ENCODE measurements at places on chromosomes 4 and X.

DNA sequence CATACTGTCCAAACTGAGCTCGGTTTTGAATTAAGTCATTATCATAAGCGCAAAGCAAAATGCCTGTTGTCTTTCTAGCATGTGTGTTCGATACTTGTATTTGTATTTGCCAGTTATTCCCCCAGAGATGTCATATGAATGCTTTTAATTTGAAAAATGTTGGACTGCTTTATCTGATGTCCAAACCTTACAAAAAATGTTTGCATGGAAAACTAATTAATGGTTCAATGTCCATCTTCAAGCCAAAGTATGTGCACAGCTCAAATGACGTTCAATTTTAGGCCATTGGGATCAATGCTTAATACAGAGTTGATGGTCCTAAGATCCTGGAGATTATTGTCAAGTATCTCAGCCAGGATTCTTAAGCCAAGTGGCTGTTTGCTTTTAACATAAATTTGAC, 17.2 kb upstream of the HPGDS start:
- DNase-seq, result no peak

GRCh38 chr4:156815717-156816359, 155.8 kb downstream of the PDGFC start:
- no peak for DNase-seq

GRCh38 chr4:168097161-168097560, 4.8 kb downstream of the ANXA10 start:
- DNase-seq, result no peak

- DNase-seq, result no peak
Observed at GRCh38 chr4:186669735-186670134, 53.9 kb downstream of the FAT1 start.

GRCh38 chrX:115632455-115632854, 71.5 kb downstream of the PLS3 start:
- no peak for DNase-seq

GRCh38 chr4:133863153-133863552, 338.4 kb downstream of the PABPC4L start:
- no peak for DNase-seq

- no peak for DNase-seq
Observed at GRCh38 chr4:10172278-10172921, 55.8 kb upstream of the WDR1 start.

GRCh38 chrX:107715331-107716117, 60.1 kb downstream of the TSC22D3 start:
- DNase-seq, result no peak

GRCh38 chr4:24551492-24552289, 32.7 kb downstream of the DHX15 start:
- DNase-seq, result no peak

GRCh38 chr4:7712021-7712671, 227.5 kb downstream of the AFAP1 start:
- no peak for DNase-seq

GRCh38 chrX:30212172-30212571, 3.2 kb upstream of the MAGEB2 start:
- no peak for DNase-seq

GRCh38 chr4:2058264-2059045, 672 bp upstream of the NAT8L start:
- DNase-seq, result no peak

- no peak for DNase-seq
Observed at GRCh38 chr4:143354990-143355389, 18.3 kb downstream of the GAB1 start.

- DNase-seq, result no peak
Observed at GRCh38 chr4:11609751-11610150, 181.1 kb upstream of the HS3ST1 start.

GRCh38 chr4:155712846-155713245, 46.0 kb upstream of the GUCY1B1 start:
- no peak for DNase-seq

- DNase-seq, result peak; percentile 1
Observed at GRCh38 chr4:108512615-108513505, 107.5 kb upstream of the RPL34 start.

GRCh38 chr4:140186082-140186438, 32.1 kb upstream of the MAML3 start:
- no peak for DNase-seq

- no peak for DNase-seq
Observed at GRCh38 chr4:104756837-104757236, 262.1 kb upstream of the CXXC4 start.

DNA sequence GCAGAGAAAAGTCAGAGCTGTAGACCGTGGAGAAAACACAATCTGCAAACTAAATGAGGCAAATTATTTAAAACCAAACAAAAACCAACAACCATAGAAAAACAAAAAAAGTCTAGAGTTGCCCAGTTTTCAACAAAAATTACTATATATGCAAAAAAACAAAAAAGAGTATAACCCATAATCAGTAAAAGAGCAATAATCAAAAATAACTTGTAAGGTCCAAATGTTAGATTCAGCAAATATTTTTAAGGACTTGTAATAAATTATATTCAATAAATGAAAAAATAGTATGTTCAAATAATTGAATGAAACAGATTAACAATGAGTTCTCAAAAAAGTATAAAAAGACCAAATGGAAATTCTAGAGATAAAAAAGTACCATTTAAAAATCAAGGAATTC, 130.5 kb downstream of the LRBA start:
- DNase-seq, result no peak

DNA sequence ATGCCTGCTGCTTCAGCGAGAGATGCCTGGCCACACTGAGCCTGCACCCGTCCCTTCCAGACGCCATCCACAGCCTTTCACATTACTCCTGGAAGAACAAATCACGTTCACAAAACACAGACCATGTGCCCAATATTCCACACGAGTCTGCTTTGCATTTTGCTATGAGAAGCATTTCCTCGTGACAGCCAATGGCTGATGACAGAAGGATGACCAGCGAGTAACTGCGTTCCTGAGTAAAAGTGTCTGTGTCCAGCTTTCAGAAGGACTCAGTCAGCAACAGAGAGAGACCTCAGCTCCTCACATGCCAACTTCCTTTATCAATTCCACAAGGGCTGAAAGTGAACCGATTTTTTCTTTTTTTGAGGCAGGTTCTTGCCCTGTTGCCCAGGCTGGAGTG, 19.5 kb downstream of the NAT8L start:
- no peak for DNase-seq

DNA sequence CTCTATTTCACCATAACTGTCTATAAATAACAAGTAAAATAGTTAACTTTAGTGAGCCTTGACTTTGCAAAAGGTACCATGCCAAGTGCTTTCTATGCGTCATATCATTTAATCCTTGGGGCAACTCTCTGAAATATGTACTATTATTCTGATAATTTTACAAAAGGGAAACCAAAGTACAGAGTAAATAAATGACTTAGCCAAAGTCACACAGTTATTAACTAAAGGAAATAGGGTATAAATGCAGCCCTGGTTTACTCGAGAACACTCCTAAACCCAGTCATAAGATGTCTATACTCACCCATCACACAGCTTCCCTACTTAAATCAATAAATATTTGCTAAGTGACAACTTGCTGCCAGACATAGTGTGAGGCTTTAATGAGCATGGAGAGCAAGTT, 14.4 kb downstream of the KCTD8 start:
- DNase-seq, result no peak

- no peak for DNase-seq
Observed at GRCh38 chr4:6746721-6747293, 30.8 kb downstream of the BLOC1S4 start.

GRCh38 chr4:33088713-33089112, 2368.5 kb downstream of the PCDH7 start:
- no peak for DNase-seq

GRCh38 chrX:114619874-114620273, 36.0 kb downstream of the HTR2C start:
- no peak for DNase-seq

DNA sequence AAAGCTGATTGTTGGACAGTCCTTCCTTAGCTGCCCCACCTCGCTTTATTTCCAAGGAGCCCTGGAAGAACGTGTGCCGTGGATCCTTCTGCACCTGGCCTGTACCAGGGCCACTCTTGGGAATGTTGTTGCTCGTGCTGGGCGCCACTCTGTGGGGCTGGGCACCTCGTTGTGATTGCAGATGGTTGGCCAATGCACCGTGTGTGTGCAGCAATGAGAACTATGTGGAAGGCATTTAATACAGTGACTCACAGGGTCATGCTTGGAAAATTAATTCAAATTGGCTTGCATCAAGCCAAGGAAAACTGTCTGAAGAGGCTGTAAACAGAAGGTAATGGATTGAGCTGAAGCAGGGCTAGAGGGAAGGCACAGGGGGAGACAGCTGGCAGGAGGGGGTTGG, 37.0 kb upstream of the CD99L2 start:
- no peak for DNase-seq

DNA sequence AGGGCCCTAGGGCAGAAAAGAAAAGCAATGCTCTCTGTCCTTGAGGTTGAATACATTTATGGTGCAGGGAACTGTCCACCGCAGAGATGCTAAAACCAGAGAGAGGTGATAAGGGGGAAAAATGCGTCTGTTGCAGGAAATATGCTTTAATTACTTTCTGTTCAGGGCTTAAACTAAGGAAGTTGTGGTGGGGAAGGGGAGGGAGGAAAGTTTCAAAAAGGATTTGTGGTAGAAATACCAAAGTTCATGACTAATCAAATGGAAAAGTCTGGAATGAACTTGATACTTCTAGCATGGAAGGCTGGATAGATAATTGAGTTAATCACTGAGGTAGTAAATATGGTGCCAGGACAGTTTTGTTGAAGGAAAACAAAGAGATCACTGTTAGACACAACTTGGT, 99.0 kb downstream of the ASB9 start:
- no peak for DNase-seq

GRCh38 chr4:54840992-54841768, 183.4 kb downstream of the KIT start:
- DNase-seq, result peak; percentile 23

GRCh38 chrX:7132335-7133049, 15.0 kb upstream of the STS start:
- DNase-seq, result no peak

DNA sequence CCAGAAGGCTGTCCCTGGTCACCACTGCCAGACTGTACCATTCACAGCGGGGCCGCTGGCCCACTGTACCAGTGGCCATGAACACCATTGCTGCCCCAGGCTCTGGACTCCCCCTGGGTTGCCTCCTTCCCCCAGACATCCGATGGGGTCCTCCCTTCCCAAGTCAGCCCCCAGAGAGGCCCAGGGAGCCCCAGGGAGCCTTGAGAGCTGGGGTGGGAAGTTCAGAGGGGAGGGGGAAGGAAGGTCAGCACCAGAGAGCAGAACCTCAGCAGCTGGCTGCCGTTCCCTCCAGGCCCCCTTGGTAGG, 441 bp upstream of the ARHGAP4 start:
- DNase-seq, result no peak

DNA sequence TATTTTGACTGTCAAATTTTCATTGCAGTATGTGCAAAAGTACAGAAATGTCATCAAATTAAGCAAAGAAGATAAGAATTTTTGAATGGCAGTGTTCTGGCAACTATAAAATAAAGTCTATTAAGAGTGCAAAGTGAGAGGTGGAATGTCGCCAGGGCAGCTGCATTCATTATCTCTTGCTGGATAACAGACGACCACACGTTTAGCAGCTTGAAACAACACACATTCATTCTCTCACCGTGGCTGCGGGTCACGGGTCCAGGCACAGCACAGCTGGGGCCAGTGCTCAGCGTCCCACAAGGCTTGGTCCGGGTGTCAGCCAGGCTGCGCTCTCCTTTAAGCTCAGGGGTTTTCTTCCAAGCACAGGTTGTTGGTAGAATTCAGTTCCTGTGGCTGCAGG, 113.9 kb downstream of the GPR143 start:
- no peak for DNase-seq

- DNase-seq, result no peak
Observed at GRCh38 chrX:13515211-13515930, 54.0 kb upstream of the EGFL6 start.

DNA sequence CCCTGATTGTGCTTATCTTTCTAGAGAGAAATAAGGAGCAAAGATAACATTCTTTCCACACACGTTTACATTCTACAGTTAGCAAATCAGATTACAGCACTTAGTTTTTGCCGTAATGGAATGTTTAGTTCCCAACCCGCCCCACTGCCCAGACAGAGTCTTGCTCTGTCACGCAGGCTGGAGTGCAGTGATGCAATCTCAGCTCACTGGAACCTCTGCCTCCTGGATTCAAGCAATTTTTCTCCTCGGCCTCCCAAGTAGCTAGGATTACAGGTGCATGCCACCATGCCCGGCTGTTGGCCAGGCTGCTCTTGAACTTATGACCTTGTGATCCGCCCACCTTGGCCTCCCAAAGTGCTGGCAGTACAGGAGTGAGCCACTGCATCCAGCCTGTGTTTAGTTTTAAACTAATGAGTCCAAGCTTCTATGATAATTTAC, 8.4 kb upstream of the PRPS1 start:
- DNase-seq, result no peak

DNA sequence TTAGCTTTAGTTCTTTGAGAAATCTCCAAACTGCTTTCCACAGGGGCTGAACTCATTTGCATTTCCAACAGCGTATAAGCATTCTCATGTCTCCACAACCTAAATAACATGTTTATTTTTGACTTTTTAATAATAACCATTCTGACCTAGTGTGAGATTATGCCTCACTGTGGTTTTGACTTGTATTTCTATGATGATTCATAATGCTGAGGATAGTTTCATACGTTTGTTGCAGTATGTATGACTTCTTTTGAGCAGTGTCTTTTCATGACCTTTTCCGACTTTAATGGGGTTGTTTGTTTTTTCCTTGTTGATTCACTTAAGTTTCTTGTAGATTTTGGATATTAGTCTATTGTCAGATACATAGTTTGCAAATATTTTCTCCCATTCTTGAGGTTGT, 1833.0 kb upstream of the PCDH10 start:
- no peak for DNase-seq

GRCh38 chr4:74456849-74457395, 12.0 kb downstream of the AREG start:
- no peak for DNase-seq

- no peak for DNase-seq
Observed at GRCh38 chr4:79083406-79084010, 144.3 kb upstream of the PAQR3 start.

- DNase-seq, result no peak
Observed at GRCh38 chrX:2370456-2370855, 130.3 kb downstream of the DHRSX start.

DNA sequence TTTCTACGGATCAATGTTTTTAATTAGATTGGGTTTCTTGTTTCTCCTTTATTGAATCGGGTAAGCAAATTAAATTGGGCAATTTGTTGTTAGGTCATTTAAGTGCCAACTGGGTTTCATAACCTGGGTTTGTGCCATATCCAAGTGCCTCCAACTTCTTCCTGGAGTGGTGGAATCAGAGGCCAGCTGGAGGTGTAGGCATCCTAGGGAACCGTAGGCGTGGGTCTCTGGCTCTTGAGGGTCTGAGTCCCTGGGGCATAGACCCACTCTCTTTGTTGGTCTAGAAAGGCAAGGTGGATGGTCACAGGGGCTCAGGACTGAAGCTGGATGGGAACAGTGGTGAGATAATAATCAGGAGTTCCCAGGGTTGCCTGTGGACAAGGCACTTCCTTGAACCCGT, 18.3 kb downstream of the CNGA2 start:
- DNase-seq, result no peak

- DNase-seq, result no peak
Observed at GRCh38 chr4:153619811-153620210, 64.3 kb upstream of the TLR2 start.
